ENCODE measurements at places on chromosomes 4 and X.

GRCh38 chr4:188596021-188596420 is 456.8 kb downstream of the TRIML1 start:
- DNase-seq: no peak

GRCh38 chr4:173860094-173860493 is 330.1 kb upstream of the HAND2 start:
- DNase-seq: no peak

GRCh38 chr4:113292371-113293042 is 243.1 kb downstream of the ANK2 start:
- DNase-seq: no peak

GRCh38 chr4:5050520-5051277 is 581 bp upstream of the STK32B start:
- DNase-seq: peak; percentile 49

DNA sequence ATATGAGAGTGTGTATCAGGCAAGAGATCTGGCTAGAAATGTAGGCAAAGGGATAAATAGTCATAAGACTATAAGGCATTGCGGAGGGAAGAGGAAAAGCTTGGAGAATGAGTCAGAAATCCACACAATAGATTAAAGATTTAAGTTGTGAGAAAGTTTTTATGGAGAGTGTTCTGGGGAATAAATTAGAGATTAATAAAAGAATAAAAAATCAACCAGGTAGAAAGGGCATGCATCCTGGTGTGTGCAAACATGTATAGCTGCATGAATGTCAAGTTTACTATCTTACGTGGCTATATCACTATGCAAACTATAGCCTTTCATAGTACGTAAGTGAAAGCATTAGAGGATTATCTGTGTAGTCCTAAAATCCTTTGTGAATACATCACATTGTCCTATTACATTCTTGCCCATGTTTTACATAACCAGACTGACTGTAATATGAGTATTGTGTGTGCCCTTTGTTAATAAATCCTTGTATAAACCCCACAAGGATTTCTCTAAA is 36.9 kb downstream of the SNCA start:
- no peak for DNase-seq

Measured in HL-60 (cell line).